Retinal pigment epithelial cell (primary cell): ENCODE measurements at places on chromosomes 4 and X.
A peak's percentile ranks its signal among the peaks of the same experiment; 100 is the strongest.

DNA sequence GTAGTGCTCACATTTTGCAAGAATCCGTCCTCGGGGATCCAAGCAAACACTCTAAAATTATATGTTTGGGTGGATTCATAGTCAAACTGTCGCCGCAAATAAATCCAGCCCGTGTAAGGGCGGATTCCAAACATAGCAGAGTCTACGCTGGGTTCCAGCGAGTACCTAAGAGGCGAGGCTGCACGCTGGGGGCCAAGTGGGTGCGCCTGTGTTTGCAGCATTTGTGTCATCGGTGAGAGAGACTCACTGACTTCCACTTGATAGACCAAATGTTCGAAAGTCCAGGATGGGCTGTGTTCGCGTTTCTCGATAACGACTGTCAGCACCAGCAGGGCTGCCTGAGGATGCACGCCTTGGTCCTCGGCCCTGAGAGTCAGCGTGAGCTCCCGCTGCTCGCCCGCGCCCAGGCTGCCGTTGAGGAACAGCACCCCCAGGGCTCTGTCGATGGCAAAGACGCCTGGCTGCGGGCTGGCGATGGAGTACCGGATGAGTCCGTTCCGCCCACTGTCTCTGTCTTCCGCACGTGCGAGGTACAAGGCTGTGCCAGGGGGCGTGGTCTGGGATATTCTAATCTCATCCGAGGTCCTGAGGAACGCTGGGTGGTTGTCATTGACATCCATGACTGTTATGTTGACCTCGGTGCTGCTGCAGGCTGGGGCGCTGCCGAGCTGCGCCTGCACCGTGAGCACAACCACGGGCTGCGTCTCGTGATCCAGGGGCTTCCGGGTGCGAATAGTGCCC lies 158.7 kb downstream of the DCHS2 start:
- no peak for DNase-seq

- no peak for DNase-seq
Measured at GRCh38 chrX:139596068-139596467, 65.5 kb downstream of the F9 start.

- no peak for DNase-seq
Measured at GRCh38 chr4:140069066-140069465, 84.9 kb downstream of the MAML3 start.

DNA sequence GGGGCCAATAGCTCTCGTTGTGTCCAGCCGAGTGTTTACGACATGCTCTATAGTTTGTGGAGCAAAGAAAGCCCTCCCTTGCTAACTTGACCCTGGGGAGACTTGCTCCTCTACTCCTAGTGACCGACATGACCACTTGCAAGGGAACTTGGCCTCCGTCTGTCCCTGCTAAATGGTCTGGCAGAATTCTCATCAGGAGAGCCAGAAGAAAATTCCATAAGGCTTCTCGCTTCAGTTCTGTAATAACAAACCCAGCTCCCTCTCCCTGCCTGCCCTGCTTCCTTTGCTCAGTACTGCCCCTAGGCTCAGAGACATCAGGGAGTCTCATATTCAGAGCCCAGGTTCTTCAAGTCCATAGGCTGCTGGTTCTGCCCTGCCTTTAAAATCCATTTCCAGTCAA lies 13.0 kb downstream of the DOCK11 start:
- no peak for DNase-seq

- peak; percentile 52 for DNase-seq
Measured at GRCh38 chrX:12946838-12947544, 27.9 kb upstream of the TMSB4X start.

- DNase-seq, result no peak
Measured at GRCh38 chr4:85527815-85528214, 52.9 kb downstream of the ARHGAP24 start.

- no peak for DNase-seq
Measured at GRCh38 chr4:183885205-183885720, 19.8 kb upstream of the STOX2 start.

DNA sequence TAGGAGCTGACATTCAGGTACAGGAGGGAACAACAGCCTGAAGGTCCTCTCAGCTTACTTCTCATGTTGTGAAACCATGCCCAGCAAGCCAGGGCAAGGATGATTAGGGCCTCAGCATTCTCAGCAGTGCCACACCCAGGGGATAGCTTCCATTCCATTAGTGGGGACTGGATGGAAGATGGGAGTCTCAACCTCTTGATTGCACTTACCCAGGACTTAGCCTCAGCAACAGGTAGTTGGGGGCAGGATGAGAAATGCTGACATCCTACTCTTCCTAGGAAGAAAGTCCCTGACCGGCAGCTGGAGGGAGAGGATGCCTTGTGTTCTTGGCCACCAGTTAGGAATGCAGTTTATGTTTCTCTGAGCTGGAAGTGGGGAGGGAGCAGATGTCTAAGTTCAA lies 8.8 kb upstream of the BEX3 start:
- DNase-seq, result no peak

DNA sequence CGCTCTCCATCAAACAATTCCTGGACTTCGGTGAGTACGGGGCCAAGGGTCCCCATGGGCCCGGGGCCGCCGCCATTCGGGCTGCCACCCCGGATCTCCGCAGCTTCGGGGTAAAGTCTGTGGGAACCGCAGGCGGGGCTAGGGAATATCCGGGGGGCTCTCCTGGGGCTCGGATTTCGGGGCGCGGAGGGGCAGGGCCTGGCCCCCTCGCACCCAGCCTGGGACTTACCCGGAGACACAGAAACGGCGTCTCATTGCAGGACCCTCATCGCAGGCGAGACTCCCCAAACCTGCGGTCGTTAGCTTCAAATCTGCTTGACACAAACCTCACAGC lies 413 bp downstream of the PDK3 start:
- DNase-seq, result no peak

GRCh38 chrX:152399395-152399794 lies 51.7 kb downstream of the GABRA3 start:
- no peak for DNase-seq

DNA sequence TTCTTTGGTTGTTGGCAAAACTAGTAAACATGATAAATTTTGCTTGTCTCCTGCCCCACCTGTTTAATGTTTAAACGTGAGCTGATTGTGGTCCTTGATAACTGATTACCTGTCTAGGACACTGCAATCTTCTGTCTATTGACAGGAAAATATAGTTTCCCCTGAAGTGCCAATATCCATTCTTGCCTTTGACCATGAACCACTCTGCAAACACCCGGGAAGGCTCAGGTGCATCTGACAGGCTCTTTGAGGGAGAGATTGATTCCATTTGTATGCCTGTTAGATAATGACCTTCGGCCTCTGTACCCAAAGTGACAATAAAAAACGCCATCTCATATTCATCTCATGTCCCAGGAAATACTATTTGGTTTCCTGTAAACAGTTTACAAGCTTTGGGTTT lies 453.0 kb downstream of the CENPC start:
- no peak for DNase-seq

DNA sequence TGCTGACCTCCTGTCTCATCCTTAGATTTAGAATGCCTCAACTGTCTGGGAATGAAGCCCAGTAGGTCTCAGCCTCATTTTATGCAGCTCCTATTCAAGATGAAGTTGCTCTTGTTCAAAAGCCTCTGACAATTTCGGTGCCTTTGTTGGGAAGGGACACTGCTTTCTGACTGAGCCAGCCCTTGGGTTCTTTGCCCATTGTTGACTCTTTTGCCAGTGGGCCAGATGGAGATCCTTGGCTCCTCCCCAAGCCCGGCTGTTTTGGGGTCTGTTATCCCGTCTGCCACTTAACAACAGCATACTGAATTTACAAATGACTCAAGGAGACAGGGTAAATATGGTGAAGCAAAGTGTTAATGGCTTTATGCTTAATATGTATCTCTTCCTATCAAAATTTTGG lies 58.3 kb upstream of the PRKX start:
- DNase-seq, result no peak

DNA sequence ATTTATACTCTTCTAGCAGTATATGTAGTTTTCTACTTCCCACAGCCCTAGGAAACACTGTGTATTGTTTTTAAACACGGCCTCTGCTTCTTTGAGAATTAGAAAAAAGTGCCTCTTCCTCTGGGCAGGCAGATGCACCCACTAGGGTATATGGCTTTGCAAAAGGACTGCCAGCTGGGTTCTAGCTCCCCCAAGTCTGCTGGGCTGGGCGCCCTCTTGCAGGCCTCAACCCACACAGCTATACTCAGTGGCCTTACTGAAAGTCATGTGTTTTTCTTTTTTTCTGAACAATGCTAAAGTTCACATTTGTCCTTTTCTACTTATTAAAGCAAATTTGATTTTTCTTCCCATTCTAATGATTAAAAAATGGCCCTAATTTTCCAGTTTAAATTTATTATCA lies 35.5 kb upstream of the BMPR1B start:
- DNase-seq, result no peak

- no peak for DNase-seq
Measured at GRCh38 chr4:86791126-86791525, 58.1 kb downstream of the SLC10A6 start.

DNA sequence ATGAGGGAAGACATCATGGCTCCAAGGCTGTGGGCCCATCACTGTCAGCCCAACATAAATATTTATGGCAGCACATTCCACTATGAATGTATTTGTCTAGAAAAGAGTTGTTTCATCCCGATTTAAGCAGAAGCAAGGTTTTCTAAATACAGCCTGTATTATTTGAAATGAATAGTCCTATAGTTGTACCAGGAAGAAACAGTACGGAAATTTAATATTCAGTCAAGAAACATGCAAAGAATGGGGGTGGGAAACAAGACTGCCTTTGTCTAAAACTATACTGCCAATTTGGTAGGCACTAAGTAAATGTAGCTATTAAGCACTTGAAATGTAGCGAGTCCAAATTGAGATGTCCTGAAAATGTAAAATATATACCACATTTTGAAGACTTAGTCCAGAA lies 69.1 kb downstream of the MOSPD2 start:
- DNase-seq, result no peak

DNA sequence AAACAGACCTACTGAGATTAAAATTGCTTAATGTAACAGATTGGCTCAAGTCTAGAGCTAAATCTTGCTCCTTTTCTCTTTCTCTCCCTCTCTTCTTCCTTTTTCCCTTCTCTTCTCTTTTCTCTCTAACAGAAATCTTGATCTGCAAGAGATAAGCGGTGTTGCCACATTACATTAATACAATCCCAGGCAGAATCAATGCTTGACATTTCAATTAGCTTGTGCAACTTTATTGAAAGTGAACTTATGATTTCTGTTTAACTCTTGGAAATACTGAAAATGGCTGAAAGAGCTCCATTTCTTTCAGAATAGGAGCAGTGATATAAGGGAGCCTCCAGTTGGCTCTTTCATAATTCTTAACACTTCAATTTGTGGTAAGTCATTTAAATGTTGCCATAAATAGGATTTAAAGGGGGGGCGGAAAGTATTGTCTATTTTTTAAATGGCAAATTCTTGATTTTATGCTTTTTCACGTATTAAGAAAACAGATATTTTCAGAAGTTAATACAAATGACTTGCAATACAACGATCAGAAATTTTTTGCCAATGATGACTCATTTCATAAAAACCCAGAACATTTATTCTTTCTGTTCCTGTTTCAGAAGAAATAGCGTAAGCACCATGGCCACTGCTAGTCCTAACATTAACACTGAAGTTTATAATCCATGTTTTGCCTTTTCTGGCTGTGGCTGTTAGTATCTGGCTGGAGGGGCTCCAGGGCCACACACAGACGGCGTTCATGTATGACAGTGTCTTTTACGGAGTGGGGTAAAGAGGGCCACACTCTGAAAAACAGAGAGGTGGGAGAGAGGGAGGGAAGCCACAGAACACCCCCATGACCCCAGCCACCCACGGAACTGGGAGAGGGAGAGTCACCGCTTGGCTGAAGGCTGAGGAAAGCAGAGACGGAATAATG lies 115.7 kb upstream of the FAT1 start:
- peak; percentile 62 for DNase-seq

DNA sequence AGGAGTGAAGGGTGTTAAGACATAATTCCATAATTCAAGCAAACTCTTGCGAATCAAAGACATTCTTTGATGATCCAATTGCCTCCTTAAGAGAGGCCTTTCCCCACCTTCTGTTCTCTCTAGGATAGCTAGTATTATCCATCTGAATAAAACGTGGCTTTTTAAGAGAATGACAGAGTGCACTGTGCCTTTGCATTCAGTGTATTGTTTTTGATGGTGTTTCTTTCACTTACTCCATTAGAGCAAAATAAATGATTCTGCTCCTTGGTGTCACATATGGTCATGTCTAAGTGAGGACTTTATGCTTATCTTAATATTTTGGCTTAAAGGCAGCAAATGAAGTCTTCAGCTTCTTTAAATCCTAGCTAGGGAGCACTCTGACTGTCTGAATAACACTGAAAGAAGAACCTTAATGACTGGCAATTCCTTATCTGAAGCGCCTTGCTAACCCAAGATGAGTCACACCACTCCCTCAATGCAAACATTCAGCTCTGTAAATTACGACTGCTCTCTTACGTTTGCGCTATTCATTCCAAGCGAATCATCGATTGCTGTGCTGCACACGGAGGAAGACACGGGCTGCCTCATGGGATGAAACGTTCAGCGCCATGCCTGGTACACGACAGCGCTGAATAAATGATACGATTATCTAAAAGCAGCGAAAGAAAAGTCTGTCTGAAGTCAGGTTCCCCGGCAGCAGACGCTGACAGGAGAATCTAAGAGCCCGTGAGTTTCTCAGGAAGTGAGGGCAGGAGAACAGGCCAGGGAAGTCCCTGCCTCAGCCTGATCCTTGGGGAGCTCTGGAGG lies 35.1 kb upstream of the GEMIN8 start:
- no peak for DNase-seq

GRCh38 chr4:69930768-69931167 lies at the start of gene CSN1S1:
CSN1S1 (plus strand) TSS chr4:69931068; CDS start chr4:69932556, 1,488 bp downstream.
- DNase-seq, result no peak

- DNase-seq, result no peak
Measured at GRCh38 chrX:44291468-44292092, 51.9 kb downstream of the EFHC2 start.

GRCh38 chrX:88982933-88983332 lies 235.9 kb downstream of the CPXCR1 start:
- no peak for DNase-seq

DNA sequence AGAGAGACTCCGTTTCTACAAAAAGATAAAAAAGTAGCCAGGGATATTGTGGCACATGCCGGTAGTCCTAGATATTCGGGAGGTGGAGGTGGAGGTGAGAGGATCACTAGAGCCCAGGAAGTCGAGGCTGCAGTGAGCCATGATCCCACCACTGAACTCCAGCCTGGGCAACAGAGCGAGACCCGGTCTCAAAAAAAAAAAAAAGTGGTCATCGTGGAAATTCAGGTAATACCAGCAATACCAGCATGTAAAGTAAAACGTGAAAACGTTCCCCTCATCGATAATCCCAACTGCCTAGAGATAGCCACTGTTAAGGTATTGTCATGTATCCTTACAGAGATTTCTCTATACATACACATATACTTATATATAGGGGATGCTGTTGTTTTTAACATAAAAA lies 1.5 kb downstream of the MAGT1 start:
- DNase-seq, result no peak

DNA sequence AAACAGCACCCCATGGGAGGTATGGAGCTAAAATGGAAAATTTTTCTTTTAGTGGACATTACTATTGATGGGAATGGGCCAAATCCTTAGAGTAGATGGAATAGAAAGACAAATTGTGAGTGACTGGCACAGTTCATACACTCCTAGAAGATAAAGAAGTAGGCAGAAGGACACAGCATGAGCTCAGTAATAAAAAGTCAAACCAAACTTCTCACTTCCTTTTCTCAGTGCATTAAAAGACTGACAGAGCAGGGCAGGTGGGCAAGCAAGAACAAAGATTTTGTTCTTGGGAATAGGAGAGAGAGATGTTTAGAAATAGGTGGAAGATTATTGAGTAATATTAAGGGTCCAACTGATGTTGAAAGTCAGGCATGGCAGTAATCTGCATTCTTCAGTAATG lies 132.5 kb downstream of the ATP10D start:
- DNase-seq, result no peak

GRCh38 chr4:128349921-128350320 lies 62.3 kb upstream of the PGRMC2 start:
- DNase-seq, result no peak

- DNase-seq, result peak; percentile 74
Measured at GRCh38 chr4:152970102-152970820, 34.1 kb downstream of the FHDC1 start.
